NK-92 treated with Interleukin-12 subunit alpha and Interleukin-12 subunit beta, amount 100 ng/mL, for 24 hours (cell line): ENCODE measurements at places on chromosomes 3 and 15.

DNA sequence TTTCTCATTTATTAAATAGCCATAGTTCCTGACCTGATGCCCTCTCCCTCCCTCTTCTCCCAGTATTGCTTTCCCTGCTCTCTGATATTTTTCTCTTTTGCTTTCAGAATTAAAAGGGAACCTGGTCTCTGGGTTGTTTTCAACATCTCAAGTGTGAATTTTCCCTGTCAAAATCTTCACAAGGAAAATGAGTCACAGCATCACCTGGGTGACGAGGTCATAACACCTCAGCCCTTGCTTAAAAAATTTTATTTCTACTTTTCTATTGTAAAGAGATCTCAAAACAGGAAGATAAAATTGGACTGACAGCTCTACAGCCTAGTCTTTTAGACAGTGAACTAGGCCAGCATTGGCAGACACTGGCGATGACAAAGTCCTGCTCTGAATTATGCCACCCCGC, 40.1 kb downstream of the GAP43 start:
- DNase-seq, result no peak

DNA sequence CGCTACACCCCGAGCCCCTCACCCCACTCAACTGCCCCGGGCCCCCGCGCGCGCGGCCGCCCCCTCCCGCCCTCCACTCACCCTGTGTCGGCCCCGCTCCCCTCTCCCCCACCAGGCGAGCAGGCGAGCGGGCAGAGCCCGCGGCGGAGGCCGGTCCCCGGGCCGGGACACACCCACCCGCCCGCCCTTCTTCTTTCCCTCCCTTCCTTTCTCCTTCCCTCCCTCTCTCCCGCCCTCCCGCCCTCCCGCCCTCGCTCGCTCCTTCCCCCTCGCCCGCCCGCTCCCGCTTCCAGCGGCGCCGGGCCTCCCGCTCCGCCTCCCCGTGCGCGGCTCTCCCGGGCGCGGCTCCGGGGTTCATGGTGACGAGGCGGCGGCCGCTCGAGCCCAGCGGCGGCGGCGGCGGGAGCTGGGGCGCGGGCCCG, at the start of gene CTDSPL:
Gene CTDSPL (plus strand): TSS at position 261 of the 422 bp plus-strand sequence. CDS start 320 bp downstream, outside the sequence.
- DNase-seq, result no peak

GRCh38 chr3:182533394-182533793, 259.9 kb upstream of the ATP11B start:
- DNase-seq, result no peak

DNA sequence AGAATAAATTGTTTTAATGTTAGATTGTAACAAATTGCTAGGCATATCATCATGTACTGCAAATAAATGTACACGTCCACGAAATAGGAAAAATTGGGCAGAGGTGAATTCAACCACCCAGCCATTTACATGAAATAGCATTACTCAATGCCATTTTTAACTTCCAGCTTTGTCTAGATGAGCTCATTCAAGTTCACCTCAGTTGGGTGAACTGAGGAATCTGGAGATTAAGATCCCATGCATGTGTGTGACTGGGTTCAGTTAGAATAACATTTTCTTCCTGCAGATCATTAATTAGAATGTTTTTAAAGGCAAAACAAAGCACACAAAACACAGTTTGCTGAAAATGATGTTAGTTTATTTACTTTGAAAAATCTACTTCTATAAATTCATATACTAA, 767.8 kb upstream of the GOLIM4 start:
- no peak for DNase-seq

DNA sequence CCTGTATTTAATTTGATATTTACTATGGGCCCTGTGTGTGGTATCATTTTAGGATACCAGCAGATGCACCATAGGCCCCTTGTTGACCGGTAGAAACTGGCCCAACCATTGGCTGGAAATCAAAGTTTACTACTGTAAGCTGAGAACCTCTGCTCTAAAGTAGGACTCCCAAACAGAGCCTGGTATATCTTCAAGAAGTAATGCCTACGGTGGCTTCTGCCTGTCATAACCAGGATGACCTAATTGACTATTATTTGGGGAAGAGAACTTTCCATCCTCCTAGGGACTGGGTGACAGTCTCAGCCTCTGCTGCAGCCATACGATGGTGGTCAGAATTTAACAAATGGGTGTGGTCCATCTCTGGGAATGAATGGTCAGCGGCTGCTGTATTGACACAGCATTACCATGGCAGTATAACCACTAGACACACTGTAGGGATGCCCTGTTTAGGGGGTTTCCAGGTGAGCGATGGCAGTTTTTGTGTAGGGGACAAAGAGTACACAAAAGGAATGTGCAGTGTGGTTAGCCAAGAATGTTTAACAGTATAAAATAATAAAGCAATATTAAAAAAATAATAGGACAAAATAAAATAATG, 37.3 kb downstream of the RARB start:
- no peak for DNase-seq

GRCh38 chr15:77895742-77896141, 181.8 kb downstream of the TBC1D2B start:
- DNase-seq, result no peak

- DNase-seq, result peak; percentile 43
These were observed 1.0 kb downstream of the IQSEC1 start for GRCh38 chr3:13072239-13072599.

DNA sequence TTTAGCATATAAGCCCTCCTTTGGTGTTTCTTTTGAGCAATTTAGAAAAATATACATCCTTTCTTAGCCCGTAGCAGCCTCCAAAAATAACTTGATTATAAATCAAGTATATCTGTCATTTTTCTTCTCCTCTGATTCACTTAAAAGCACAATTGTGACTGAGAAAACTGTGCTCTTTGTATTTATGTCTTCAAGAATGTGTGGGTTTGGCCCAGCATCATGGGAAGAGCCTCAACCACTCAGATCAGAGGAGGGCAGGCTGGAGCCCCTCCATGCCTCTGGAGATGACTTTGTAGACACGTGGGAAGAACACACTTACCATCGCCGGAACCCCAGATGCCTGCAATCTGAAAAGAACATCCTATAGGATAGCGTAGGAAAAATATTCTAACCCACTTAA, 123.8 kb upstream of the FEZF2 start:
- no peak for DNase-seq

- no peak for DNase-seq
These were observed 80.3 kb upstream of the KCNAB1 start for GRCh38 chr3:156040041-156040440.

DNA sequence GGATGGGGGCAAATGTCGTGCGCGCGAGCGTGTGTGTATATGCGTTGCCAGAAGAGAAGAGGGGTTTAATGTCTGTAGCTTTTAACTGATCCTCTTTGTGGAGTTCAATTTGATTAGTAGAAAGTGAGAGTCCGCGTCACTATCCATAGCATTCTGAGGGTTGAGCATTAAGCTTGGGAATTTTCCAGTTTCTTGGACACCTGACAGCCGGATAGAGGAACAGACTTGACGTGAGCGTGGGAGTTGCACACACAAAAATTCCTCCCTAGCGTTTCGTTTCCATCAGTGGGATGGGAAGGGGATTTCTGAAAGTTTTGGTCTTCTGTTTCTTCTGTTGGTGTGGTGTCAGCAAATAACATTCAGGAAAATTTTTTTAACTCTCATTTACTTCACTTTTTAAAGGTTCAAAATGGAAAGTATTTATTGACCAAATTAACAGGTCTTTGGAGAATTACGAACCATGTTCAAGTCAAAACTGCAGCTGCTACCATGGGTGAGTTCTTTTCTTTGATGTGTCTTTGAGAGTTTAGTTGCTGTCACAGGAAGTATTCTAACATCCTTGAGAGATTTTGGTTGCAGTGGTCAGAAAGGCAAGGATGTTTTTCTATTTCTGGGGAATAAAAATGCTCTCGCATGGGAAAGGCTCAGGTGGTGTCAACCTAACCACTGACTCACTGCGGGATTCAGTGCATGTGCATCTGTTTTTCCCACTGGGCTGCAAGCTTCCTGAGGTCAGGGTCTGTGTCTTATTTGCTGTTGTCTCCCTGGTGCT, 841 bp downstream of the POGLUT1 start:
- no peak for DNase-seq

DNA sequence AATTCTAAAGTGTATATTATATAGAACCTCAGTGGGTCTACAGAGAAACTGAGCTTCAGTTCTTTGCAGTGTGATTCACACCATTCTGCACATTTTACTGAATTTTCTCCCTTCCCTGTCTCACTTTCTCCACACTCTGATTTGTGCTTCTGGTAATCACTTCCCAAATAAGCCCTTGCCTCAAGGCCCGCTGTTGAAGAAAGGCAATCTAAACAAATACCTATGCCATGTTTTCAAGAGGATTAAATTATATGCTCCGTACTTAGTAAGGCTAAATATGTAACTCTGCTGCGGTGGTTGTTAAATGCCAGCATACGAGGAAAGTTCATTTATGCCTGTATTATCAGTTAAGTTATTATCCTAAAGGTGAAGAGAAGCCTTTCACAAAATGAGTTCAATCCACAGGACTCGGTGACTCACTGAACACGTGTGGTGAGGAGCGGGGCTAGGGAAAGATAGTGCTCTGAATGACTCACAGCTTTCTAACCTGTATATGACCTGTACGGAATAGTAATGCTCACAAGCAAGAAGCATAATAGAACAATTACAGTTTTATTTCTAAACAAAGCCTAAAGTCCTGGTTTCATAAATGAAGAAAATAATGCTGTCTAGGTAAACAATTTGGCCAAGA, 25.1 kb downstream of the CNTN6 start:
- DNase-seq, result no peak

DNA sequence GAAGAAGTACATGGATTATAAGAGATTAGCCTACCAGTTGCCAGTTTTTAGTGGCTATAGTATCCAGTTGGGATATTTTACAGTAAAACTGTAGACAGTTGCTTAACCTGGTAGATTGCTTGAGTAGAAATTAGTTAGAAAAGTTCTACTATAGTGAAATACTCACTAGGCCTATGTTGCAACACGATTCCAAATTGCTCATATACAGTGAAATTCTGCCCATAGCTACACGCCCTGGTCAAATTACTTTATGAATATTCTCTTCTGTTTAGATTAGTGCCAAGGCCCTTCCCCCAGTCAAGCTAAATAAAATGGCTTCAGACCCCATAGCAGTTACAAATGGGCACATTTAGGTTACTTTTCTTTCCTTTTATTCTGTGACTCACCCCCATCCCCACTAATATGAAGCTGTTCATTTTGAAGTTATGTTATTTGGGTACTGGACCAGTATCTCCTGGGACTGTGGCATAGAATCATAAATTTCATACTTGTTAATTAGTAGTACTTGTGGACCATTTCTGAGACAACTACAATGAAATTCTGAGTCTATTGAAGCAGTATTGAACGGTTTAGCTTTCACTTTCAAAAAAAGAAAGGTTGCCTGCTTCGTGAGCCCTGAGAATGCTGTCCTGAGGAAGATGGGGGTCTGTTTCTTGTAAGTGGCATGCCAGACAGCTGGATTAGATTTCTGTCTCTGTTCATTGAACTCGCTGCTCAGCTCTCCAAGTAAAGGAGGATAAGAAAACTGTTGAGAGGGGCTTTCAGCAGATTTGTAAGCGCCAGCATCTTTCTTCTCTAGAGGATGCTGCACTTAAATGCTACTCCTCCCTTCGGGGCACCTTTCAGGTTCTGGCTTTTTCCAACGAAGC, 65.8 kb upstream of the CFAP20DC start:
- no peak for DNase-seq

- DNase-seq, result no peak
These were observed 583.8 kb upstream of the ZNF717 start for GRCh38 chr3:76369170-76369569.

GRCh38 chr15:68580883-68581155, 2.0 kb downstream of the CORO2B start:
- DNase-seq, result no peak

- DNase-seq, result no peak
These were observed 24.8 kb downstream of the IL16 start for GRCh38 chr15:81221449-81221848.

GRCh38 chr3:52227766-52228165, 2.3 kb upstream of the TLR9 start:
- DNase-seq, result no peak

GRCh38 chr15:71939981-71940588, 129.7 kb downstream of the NR2E3 start:
- no peak for DNase-seq

GRCh38 chr3:81764665-81765064, 3.2 kb upstream of the GBE1 start:
- no peak for DNase-seq

DNA sequence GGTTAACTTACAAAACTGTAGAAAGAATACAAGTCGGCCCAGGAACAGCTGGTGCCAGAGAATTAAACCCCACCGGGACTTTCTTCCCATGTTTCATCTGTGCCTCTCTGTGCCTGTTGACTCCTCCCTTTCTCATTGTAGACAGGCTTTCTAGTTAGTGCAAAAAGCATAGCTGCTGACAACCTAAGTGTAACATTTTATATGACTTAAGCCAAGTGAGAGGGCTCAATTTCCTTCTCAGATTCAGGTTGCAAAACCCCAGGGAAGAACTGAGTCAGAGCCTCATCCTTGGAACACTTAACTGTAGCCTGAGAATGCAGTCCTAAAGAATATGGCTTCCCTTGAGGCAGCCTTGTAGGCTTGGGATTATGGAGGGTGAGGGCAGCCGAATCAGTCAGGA, 302.5 kb upstream of the AZI2 start:
- DNase-seq, result no peak

DNA sequence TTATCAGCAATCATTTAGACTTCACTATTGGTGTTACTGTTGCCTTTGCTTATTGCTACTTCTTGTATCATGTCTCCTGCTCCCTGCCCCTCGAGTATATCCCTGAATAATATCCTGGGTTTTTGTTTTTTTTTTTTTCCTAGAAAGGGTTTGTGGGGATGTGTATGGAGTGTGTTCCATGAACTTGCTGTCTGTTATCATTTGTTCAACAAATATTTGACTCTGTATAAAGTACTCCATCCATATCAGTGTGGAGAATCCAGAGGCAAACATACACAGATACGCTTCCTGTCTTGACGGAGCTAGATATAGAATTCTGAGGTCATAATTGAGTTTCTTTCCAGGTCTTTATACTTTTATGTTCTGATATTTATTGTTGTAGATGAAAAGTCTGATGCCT, 31.8 kb upstream of the GOLGA6L9 start:
- no peak for DNase-seq

DNA sequence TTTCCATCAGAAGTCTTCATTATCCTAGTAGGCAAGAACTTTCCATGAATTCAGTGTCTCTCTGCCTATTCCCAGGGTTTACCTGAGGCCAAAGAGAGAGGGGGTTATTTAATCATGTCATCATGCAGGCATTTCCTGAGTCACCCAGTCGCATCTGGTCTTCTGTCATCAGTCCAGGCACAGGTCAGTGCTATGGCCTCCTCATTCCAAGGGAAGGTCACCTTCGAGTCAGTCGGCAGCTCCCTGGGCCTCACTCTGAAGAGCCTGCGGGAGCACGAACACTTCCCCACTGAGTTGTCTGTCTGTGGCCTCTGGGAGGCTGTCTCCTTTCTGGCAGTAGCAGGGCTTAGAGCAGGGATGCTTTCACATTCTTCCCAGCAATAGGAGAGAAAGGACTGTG, 26.2 kb upstream of the LRTM1 start:
- no peak for DNase-seq

DNA sequence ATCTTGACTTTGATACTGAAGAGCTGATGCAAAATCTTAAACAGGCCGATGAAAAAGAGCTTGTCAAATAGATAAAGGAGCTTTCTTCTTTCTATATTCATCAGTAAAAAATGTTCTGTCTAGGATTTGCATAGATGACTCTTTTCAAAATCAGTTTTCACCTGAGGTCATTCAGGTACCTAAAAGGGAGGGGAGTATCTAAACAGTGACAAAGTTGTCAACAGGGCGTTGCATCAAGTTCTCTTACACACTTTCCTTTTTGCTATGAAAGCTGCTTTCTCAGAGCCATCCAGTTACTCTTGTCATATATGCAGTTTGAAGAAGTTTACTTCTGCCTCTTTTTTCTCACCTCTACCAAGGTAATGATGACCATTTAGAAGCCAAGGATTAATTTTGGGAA, 60.0 kb downstream of the AKAP13 start:
- DNase-seq, result no peak
